Fibroblast of skin of right quadriceps (primary cell): ENCODE measurements at places on chromosomes 5 and 9.
A peak's percentile ranks its signal among the peaks of the same experiment; 100 is the strongest.

DNA sequence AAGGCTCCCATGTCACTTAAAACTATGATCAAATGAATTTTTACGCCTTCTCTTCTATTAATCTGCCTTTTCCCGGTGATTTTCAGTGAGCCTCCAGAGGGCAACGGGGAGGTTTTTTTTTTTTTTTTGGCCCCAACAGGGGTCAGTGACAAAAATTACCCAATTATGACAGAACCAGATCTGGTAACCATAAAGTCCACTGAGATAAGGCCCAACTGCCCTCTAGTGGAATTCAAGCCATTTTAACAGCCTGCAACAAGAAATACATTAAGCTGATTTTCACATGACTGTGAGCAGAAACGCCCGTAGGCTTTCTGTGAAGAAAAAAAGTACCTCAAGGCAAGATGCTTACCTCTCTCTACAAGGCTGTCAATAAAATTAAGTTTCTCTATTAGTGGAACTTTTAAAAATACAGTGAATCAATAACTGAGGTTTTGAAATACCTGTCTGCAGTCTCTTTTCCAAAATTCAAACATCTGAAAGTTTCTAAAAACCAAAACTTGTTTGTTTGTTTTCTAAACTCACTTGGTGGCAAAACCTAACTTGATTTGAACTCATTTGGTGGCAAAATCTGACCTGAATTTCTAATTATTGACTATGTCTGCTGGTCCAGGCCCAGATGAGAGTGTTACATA, 49.7 kb upstream of the FST start:
- DNase-seq: peak; percentile 73

DNA sequence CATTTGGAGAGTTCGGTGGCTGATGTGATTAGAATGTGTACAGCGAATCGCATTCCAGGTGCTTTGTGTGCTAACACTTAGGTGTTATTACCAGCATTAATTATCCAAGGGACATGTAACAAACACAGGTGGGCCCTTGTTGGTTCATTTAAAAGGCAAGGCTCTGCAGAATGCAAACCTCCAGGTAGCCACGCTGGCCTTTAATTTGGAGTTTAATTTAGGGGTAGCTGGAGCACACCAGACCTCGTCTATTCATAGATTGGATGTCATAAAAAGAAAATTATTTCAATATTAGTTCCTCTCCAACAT, 191.1 kb downstream of the MAT2B start:
- no peak for DNase-seq

- DNase-seq: no peak
Observed at GRCh38 chr5:135287551-135287950, 111.5 kb downstream of the MACROH2A1 start.

- DNase-seq: no peak
Observed at GRCh38 chr9:87250205-87250604, 247.5 kb upstream of the DAPK1 start.

- no peak for DNase-seq
Observed at GRCh38 chr9:133101356-133102189, 19.5 kb downstream of the RALGDS start.

- DNase-seq: peak; percentile 42
Observed at GRCh38 chr5:61298580-61298979, 33.5 kb upstream of the ZSWIM6 start.

DNA sequence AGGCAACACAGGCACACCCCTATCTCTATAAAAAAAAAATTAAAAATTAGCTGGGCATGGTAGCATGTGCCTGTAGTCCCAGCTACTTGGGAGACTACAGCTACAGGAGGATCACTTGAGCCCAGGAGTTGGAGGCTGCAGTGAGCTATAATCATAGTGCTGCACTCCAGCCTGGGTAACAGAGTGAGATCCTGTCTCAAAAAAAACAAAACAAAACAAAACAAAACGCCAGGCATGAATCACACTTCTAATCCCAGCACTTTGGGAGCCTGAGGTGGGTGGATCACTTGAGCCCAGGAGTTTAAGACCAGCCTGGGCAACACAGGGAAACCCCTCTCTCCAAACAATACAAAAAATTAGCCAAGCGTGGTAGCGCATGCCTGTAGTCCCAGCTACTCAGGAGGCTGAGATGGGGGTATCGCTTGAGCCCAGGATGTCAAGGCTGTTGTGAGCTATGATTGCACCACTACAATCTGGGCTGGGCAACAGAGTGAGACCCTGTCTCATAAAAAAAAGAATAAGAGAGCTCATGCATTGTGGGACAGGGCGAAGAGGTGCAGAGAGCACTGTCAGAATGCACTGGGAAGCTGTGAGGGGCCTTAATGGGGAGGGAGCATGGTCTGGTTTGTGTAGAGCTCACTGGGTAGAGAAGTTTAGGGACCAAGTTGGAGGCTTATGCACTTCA, 8.4 kb upstream of the SAP30L start:
- DNase-seq: no peak

DNA sequence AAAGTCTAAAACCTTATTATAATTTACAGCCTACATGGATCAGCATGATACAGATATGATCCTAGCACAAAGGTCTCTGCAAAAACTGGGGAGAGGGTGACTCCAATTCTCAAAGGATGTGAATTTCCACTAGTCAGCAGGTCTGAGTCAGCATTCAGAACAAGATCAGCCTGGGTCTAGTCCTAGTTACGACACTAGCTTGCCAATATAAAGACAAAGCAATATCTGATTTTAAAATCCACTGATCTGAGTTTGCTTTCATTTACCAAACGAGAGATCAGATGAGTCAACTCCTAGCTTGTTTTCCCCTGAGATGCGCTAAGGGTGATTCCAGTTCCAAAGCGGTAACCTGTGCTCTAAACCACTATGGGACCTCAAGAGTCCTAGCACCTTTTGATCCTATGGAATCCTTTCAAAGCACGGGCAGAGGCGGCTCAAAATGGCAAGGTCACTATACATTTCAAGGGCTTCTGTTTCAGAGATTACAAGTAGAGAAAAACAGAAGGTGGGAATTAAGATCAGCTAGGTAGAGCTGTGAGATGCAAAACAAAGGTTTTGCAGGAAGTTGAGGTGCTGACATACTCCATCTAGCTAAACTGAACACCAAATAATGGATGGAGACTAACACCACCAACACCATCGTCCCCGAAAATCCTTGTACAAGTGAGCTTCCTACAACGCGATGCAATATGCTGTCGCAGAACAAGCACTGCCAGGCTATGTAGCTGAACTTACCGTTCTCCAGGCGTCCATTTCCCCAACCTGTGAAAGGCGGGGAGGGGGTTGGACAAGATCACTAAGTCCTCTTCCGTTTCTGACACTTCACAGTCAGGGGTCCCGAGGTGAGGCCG, 906 bp downstream of the SLC25A51 start:
- peak; percentile 34 for DNase-seq

- DNase-seq: peak; percentile 54
Observed at GRCh38 chr9:129609486-129610212, 11.3 kb downstream of the C9orf50 start.
